RPMI8226 (cell line): ENCODE measurements at places on chromosomes 16 and 17.

- DNase-seq = no peak
These were observed 11.5 kb downstream of the FLII start for GRCh38 chr17:18246880-18247612.

- DNase-seq = no peak
These were observed 46.9 kb downstream of the MRC2 start for GRCh38 chr17:62674363-62674739.

GRCh38 chr16:89981414-89981813 is 32.9 kb downstream of the DEF8 start:
- no peak for DNase-seq

DNA sequence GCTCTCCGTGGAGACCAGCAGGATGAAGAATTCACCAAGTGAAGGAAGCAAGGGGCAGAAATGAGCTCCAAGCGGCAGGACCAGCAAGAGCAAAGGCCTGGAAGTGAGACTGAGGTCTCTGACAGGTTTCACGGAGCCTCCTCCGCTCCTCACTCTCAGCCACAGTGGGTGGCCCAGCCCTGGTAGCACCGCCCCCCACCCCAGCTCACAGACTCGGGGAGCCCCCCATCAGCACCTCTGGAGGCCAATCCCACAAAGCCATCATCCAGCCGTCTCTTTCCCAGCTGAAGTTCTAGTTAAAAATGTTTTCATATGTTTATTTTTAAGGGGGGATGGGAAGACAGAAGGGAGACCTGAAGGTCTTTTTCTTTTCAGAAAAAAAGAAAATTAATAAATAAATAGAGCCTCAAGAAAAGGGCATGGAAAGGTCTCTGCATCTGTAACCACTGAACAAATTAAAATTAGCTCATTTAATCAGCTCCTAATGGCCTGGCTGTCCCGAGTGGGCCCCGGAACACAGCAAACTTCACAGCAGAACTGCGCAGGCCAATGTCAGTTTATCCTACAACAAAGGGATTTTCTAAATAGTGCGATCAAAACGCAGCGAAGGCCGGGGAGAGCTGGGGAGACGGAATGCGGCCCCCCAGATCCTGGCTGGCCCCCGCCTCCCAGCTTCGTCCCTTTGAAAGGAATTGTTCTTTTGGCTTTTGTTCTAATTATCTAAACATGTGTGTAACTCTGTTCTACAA is 190.3 kb downstream of the ZNF423 start:
- DNase-seq = no peak

DNA sequence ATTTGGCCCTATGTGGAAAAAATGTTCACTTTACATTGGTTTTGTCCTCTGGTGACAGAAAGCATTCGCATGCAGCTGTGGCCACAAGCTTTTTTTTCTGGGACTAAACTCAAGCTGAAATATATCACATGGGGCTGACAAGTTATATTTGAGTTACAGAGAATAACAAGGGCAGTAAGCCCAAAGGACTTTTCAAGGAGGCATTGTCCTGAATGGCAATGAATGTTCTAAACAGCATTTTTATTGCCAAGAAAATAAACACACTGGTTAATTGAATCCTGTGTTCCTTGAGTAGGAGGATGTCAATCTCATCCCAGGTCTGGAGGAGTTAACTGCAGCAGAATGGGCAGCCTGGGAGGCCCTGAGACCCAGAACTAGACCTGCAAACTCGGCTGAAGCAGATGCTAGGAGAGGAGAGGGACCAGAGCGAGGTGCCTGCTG is 114.5 kb downstream of the COPRS start:
- DNase-seq = peak; percentile 38

- DNase-seq = no peak
These were observed 2.0 kb downstream of the CCDC200 start for GRCh38 chr17:43226393-43226792.

DNA sequence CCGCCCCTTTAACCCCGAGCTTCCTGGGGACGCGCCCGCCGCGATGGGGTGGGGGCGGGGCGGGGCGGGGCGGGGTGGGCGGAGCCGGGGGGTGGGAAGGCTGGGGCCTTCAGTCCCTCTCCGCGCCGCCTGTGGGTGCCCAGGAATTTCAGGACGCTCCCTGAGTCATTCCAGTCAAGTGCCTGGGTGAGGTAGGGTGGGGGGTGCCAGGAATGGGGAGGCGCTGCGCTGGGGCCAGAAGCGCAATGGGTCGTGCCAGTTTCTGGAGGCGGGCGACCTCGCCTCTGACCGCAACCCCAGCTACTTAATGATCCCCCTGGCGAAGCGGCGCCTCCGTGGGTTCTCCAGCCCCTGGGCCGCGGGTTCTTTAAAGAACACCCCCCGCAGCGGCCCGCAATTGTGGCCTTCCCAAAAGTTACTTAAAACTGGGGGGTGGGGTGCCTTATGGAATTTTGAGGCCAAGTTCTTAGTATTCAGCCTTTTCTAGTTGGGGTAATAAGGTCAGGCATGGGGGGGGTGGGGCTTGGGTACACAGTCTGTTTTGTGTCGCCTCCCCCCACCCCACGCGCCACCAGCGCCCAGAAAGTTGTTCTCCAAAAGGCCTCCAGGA is 826 bp upstream of the GSE1 start:
- DNase-seq = peak; percentile 52

DNA sequence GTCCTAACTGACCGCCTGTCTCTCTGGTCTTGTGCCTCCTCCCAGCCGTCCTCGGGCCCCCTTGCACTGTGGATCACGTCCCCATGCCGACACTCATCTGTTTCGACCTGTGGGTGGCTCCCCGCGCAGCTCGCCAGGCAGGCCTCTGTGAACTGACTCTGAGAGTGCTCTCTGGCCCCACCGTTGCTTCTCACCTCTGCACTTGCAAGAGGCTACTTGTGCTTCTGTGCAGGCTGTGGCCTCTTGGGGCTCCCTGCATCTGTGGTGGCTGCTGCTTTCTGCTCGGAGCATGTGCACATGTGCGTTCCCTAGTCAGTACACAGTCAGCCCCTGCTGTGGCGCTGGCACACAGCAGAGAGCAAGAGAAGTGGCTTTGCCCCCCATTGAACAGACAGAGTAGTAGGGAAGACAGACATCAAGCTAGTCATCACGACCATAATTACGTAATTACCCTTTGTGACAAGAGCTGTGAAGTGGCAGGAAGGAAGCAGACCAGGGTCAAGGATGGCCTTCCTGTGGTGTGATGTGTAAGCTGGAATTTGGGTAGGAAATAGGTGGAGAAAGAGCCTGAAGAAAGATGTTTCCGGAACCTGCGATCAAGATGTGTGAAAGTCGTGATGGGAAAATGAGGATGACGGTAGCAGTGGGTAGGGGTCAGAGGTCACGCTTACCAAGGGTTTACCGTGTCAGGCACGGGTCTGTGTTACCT is 256.0 kb upstream of the CACNG5 start:
- no peak for DNase-seq

- DNase-seq = no peak
These were observed 66.9 kb downstream of the MYO18A start for GRCh38 chr17:29113334-29113733.

DNA sequence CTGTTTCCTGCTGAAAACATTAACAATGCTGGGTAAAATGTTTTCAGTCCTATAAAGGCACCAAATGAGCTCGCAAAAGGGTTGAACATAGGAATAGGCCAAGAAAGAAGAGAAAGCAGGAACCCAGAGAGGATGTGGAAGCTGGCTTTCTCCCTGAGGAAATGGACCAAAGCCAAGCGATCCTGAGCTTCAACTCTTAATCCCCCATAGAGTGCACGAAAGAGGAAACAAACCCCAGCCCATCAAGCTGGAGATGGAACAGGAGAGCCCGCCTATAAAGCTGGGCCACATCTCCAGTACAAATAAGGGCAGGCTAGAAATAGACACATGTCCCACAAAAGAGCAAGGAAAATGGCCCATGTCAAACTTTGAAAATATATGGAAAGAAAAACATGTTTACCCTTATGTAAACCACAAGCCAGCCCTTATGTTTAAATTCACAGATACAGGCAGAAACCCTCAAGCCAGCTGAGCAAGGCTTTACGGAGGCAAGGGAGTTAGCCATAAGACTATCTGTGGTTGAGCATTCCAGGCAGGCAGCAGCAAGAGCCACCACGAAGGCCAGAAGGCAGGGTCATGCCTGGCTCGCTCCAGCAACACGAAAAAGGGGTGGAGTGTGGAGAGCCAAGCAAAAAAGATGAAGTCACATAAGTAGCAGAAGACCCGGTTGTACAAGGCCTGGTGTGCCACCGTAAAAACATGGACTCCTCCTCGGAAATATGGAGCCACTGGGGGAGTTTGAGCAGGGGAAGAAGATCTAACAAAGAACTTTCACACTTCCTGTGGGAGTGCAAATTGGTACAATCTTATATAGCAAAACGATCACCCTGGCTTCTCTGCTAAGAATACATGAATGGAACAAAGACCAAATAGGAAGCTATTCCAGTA is 27.8 kb downstream of the COPRS start:
- no peak for DNase-seq

GRCh38 chr16:20997147-20997546 is 96.6 kb downstream of the LYRM1 start:
- DNase-seq = no peak

DNA sequence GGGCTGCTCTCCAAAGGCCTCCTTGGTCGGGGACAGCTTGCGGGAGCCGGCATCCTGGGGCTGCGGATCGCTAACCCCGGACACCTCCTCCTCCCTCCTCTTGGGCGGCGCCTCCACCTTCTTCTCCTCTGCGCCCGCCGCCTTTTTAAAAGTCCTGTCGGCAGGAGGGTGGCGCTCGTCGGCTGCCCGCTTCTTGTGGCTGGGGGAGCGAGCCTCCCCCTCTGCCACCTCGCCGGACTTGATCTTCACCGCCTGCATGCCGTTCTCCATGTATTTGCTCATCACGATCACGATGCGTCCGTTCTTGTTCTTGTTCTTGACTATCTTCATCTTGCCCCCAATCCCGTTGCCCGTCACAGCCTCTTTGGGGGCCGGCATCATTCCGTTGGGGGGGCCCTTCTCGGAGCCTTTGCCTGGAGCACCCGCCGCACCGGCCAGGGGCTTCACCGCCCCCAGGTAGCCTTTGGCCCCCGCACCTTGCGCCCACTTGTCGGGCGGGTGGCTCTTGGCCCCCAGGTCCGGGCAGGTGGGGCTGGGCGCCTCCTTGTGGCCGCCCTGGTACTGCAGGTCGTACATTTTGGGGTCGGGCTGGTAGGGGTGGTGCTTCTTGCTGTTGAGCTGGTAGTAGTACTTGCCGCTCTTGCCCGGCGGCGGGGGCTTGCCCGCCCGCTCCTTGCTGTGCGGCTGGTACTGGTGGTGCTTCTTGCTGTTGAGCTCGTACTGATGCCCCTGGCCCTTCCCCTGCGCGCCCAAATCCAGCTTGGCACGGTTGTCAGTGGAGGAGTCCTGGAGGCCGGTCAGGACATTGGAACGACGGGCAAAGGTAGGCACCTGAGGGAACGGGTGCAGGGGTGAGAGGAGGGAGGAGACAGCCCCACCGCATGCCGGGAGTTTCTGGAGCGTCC is 4.4 kb downstream of the CBX4 start:
- no peak for DNase-seq

DNA sequence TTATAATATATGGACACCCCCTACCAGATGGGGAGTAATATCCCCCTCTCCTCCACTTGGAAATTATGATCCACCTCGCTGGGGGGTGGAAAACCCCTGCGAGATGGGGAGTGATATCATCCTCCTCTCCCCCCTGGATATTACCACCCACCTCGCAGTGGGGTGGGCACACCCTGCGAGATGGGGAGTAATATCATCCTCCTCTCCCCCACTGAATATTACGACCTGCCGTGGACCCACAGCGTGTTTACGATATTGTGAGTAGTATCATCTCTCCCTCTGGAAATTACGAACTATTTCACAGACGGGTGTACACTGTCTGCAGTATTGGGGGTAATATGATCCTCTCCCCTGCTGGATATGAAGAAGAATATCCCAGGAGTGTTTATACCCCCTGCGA is 228.3 kb upstream of the WSCD1 start:
- DNase-seq = no peak

GRCh38 chr17:42562388-42563142 is 617 bp downstream of the COASY start:
- DNase-seq = peak; percentile 25

DNA sequence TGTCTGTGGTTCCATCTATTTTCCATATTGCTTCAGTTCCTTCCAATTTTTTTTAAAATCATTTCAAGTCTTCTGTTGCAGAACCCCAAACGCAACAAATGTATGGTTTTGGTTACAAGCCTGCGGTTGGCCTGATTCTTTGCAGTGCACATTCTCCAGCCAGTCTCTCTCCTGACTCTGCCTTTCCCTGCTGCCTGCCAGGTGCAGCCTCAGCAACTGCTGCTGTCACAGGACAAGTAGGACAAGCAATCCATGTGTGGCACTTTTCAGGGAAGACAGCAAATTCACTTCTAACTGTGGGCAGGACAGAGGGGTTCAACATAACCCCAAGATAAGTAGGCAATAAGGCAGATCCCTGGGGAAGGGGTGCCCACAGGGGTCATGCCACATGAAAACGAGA is 24.2 kb downstream of the EMP2 start:
- no peak for DNase-seq

DNA sequence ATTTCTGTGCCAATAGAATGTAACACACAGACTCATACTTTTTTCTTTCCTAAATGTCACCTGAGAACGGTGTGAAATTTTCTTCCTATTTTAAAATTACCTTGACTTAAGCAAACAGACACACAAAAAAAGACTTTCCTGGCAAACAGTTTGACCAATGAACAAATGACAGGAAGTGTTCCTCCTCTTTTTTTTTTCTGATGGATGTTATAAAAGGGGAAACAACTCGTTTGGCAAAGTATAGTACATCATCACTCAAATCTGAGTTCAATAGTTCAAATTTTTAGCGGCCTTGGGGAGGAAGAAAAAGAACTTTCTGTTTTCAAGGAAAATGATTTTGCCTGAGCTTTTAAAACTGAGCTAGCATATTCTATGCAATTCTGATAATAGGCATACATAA is 19.8 kb downstream of the HS3ST3A1 start:
- DNase-seq = no peak

DNA sequence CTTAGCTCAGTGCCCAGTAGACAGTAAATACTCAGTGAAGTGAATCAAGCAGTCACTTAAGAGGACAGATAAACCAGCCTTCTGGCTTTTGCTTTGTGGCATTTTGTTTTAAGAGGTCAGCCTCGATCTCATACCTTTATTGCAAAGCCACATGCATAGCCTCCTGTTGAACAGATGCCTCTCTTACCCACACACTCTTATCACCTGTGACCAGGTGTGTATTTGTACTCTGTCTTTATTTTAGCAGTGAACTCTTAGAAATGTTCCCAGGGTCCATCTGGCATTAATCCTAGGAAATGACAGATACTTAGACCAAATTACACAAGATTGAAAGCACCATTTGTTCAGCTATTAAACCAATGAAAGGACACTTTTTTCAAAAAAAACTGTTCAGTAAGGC is 1426.5 kb downstream of the CDH11 start:
- no peak for DNase-seq
